ENCODE measurements at places on chromosomes 16 and 17. TPM values are rescaled to one million over a fixed set of nuclear protein-coding genes. Genes with fewer than 3 reads are reported as not detected.

The SLC16A5 gene
- total RNA-seq, result 30.3 TPM

The RSAD1 gene
- total RNA-seq, result 18.7 TPM

The PRSS21 gene
- total RNA-seq, result not detected

The PTX4 gene
- total RNA-seq, result not detected

The VWA3A gene
- not detected for total RNA-seq

The NUP93 gene
- total RNA-seq, result 91.6 TPM

The NTN1 gene
- total RNA-seq, result 56.2 TPM

The TMEM238L gene
- total RNA-seq, result 72.4 TPM

The HES7 gene
- total RNA-seq, result not detected

The NPB gene
- not detected for total RNA-seq

The CRHR1 gene
- total RNA-seq, result not detected

The SPATA22 gene
- not detected for total RNA-seq

The CD7 gene
- not detected for total RNA-seq

The SDK2 gene
- 1.0 TPM for total RNA-seq

The SALL1 gene
- 1.0 TPM for total RNA-seq

The CDH16 gene
- total RNA-seq, result not detected

The RCVRN gene
- total RNA-seq, result not detected

The STAT5B gene
- 53.5 TPM for total RNA-seq

The NLRC5 gene
- total RNA-seq, result 12.5 TPM

The HOXB7 gene
- 4.1 TPM for total RNA-seq

The SLC6A4 gene
- not detected for total RNA-seq

The WSCD1 gene
- total RNA-seq, result 0.72 TPM

The NAGS gene
- 0.58 TPM for total RNA-seq

The ZNF597 gene
- not detected for total RNA-seq

The RBFOX1 gene
- total RNA-seq, result not detected

The TSPOAP1 gene
- total RNA-seq, result 21.0 TPM

The HAP1 gene
- total RNA-seq, result not detected

The NIP7 gene
- total RNA-seq, result 11.3 TPM

The TMEM106A gene
- total RNA-seq, result 82.3 TPM

The CYLD gene
- total RNA-seq, result 19.6 TPM

The BRCA1 gene
- 25.8 TPM for total RNA-seq

The SPATA32 gene
- not detected for total RNA-seq

The KRTAP4-4 gene
- not detected for total RNA-seq

The CMIP gene
- 26.3 TPM for total RNA-seq

The TBC1D3E gene
- total RNA-seq, result not detected

The INPP5K gene
- total RNA-seq, result 38.0 TPM

The PYCARD gene
- 484 TPM for total RNA-seq

The TM4SF5 gene
- total RNA-seq, result not detected

The PIPOX gene
- 1.8 TPM for total RNA-seq

The MINK1 gene
- 230 TPM for total RNA-seq

The ODAD4 gene
- not detected for total RNA-seq

The KLHL10 gene
- not detected for total RNA-seq

The KRT20 gene
- 121 TPM for total RNA-seq

The MFSD6L gene
- total RNA-seq, result not detected

The ABCA8 gene
- 210 TPM for total RNA-seq

The ZP2 gene
- not detected for total RNA-seq

The CD300A gene
- total RNA-seq, result not detected

The MYOCD gene
- total RNA-seq, result 35.1 TPM

The PEMT gene
- 19.6 TPM for total RNA-seq

The FN3KRP gene
- 50.7 TPM for total RNA-seq

The CHD3 gene
- total RNA-seq, result 86.8 TPM

The CA7 gene
- total RNA-seq, result not detected

The DOC2A gene
- not detected for total RNA-seq

The CD79B gene
- 4.8 TPM for total RNA-seq

The TMEM204 gene
- total RNA-seq, result 9.4 TPM

Data from stomach (tissue), 19 donors.